Spleen (tissue), 13 donors: ENCODE measurements at places on chromosomes 2 and 18.

- no peak for DNase-seq
Observed at GRCh38 chr2:219929835-219930234, 302.4 kb downstream of the SLC4A3 start.

DNA sequence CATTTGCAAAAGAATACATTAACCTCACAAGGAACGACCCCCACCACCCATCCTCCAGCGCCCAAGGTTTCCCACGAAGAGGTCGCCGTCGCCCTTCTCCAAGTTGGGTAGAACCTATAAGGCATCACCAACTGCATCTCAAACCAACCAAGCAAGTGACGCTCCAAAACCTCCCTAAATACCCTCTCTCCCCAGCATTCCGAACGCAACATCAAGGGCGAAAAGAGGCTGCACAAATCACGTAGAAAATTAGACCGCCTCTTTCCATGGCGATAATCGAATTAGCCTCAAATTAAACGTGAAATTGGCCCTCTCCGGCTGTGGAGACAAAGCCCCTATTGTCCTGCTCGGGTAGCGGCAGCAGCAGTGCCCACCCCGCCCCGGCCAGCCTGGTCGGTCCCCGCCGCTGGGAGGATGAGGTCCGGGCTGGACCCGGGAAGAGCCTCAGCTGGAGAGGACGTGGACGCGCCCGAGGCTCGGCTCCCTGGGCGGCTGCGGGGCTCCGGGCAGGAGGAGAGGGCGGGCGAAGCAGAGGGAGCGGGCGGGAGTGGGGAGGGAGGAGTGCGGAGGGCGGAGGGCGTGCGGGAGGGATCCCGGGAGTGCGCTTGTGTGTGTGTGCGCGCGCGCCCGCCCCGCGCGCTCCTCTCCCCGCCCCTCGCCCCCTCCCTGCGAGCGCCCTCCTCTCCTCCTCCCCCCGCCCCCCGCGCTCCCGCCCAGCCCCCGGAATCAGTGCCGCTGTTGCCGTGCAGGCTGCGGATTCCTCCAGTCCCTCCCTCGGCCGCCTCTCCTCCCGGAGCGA, at the start of gene SPTBN1:
Gene SPTBN1 (plus strand): TSS at position 765 of the 799 bp plus-strand sequence. CDS start 70,092 bp downstream, outside the sequence.
- DNase-seq, result peak; percentile 89

GRCh38 chr2:158482594-158482993, 25.8 kb downstream of the PKP4 start:
- DNase-seq, result no peak

DNA sequence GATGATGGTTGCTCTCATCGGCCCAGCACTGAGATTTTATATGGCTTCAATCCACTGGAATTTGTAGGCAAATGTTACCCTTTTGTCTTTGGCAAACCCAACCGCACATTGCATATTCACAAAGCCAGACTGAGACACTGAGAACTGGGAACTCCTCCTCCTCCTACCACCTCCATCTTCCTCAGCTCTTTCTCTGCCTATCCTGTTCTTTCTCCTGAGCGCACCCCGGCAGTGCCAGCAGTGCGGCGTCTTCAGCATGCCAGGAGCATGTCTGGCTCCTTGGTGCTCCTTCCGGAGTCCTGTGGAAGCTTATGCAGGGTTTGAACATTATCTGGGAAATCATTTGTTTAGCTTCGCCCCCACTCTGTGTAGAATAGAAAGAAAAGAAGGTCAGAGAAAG, 50.8 kb downstream of the TRIB2 start:
- no peak for DNase-seq
